Psoas muscle (tissue), 8 donors: ENCODE measurements at places on chromosomes 5 and 9. TPM values are rescaled to one million over a fixed set of nuclear protein-coding genes. Genes with fewer than 3 reads are reported as not detected.

DNA sequence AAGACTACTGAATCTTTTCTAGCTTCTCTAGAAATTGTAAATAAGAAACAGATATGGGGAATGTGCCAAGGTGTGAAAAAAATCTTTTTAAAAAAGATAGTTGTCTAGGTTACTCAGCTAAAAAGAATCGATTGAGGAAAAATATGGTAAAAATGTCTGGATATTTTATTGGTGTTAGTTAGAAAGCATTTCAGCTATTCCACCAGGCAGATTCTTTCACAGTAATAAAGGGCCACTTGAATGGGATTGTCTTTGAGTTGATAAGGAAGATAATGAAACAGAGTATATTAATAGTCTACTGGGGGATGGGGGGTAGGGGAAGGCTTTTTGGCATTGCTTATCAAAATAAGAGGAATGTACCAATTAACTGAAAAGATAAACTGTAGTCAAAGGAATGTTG is 51.9 kb downstream of the SLIT3 start:
- no peak for DNase-seq

DNA sequence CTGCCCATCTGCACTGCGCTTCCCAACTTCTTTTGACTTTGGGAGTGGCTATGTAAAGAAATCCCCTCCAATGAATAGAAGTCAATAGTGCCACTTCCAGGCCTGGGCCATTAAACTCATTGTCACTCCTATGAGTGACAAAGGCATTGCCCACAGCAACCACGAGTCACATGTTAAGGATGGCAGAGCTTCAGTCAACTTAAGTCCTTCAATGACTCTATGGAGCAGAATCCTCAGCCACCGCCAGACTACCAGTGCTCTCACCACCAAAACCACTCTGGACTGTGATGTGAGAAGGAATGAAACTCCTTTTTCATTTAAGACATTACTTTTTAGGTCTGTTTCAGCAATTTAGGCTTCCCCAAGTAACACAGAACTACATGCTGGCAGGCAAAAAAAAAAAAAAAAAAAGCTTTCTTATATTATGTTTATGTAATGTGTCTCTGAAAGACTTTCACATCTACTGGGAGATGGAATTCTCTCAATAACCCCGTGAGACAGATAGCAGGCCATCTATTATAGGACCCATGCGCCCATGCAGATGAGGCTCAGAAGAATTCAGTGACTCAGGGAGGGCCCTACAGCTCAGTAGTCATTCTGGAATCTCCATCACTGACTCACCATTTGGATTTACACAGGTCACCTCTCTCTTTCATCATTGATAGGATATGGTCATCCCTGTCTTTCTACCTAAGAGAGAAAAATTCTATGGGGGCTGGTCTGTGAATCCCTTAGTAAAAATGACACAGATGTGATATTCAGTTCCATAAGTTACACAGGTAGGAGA is 180.5 kb downstream of the CEMIP2 start:
- no peak for DNase-seq

- no peak for DNase-seq
These were observed 34.8 kb upstream of the TMC1 start for GRCh38 chr9:72486594-72486955.

- no peak for DNase-seq
These were observed 318.3 kb upstream of the IRX4 start for GRCh38 chr5:2201011-2201410.

DNA sequence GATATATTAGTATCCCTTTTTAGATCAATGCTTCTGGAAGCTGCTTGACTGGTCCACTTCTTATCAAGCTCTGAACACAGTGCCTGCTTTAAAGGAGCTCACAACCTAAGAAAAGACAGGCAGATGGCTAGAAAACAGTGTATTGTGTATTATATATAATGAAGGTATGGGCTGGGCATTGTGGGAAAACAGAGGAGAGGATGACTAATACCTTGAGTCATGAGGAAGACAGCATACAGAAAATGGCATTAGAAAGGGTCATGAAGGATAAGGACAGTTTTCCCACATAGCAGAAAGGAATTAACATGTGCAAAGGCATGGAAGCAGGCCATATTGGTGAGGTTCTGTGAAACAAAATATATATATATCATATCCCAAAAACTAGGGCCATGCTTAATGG is 309.6 kb downstream of the MLLT3 start:
- DNase-seq, result no peak

GRCh38 chr5:168136340-168136739 is 155.1 kb upstream of the WWC1 start:
- DNase-seq, result no peak

DNA sequence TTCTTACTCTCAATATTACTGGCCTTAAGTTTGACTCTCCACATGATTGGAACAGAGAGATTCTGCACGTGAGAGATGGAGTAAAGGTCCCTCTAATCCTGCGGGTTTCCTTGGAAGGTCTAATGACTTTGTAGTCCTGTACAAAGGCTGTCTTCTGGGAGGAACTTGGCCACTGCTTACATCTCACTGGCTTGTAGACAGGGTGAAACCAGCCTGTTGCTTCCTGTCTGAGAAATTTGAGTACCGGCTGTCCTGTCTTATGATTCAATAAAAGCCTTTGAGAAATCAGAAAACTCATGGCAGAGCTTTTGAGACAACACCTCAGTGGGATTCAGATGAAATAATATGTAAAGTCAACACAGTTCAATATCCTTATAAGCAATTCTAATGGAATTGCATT is 43.0 kb downstream of the IL31RA start:
- no peak for DNase-seq

DNA sequence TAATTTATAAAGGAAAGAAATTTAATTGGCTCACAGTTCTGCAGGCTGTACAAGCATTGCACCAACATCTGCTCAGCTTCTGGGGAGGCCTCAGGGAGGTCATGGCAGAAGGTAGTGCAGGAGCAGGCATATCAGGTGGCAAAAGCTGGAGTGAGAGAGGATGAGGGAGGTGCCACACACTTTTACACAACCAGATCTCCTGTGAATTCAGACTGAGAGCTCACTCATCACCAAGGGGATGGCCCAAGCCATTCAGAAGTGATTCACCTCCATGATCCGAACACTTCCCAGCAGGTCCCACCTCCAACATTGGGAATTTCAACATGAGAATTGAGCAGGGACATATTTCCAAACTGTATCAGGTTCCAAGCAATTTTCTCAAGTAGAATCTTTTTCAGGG is 84.7 kb upstream of the BRINP1 start:
- DNase-seq, result no peak

Gene HARS1
- 29.5 TPM for total RNA-seq

Gene FOXD4L3
- not detected for total RNA-seq

Gene GCNT4
- 2.5 TPM for total RNA-seq
